Activated naive CD4-positive, alpha-beta T cell treated with anti-CD3 and anti-CD28 coated beads, Interleukin-2, amount 10 ng/mL, durations not matched to agents 5 hours and 36 hours (primary cell): ENCODE measurements at places on chromosomes 5 and 9. TPM values are rescaled to one million over a fixed set of nuclear protein-coding genes. Genes with fewer than 3 reads are reported as not detected.

The SEMA6A gene
- total RNA-seq, result not detected

The ACTL7A gene
- not detected for total RNA-seq

The IL5 gene
- 0.48 TPM for total RNA-seq

The PDE6A gene
- not detected for total RNA-seq

The TXNDC8 gene
- total RNA-seq, result not detected

The TOR1B gene
- 22.8 TPM for total RNA-seq

The LHX2 gene
- not detected for total RNA-seq

The RASEF gene
- total RNA-seq, result 0.08 TPM

The SLC12A7 gene
- total RNA-seq, result 93.9 TPM

The ARHGEF39 gene
- total RNA-seq, result 13.8 TPM
